Ecto neural progenitor cell (in vitro differentiated cells): ENCODE measurements at places on chromosomes 7 and 10.

GRCh38 chr7:55439627-55440026 is 74.5 kb downstream of the LANCL2 start:
- no peak for DNase-seq

DNA sequence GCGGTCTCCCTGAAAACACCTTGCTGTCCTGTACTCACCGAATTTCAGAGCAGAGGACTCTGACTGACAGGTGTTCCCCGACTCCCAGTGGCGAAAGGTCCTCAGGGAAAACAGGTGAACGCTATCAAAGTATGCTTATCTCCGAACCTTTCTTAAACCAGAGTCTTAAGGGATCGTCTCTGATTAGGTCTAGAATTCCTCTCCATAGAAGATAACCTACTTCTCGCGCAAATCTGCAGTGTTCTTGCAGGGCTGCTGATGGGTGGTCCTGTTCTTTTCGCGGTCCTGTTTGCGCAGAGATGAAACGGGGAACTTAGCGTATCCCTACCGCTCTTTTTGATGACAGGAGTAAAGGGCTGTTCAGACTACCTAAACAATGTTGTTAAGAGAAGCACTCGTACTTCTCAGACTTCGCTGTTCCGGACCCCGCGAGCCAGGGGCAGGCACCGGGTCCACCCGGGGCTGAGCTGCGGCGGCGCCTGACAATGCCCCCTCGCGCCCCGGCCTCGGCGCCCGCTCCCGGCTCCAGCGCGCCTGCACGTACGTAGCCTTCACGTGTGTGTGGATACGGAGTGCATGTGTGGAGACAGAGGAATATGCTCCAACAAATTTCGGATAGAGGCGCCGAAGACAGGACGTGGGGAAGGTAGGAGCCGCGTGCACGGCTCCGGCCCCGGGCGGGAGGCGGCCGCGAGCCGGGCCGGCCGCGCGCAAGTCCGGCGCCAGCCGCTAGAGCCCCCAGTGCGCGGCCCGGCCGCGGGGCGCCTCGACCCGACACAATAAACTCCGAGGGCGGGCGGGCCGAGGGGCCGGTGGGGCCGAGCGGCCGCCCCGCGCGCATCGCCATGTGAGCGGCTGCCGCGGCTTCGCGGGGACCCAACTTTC is 766 bp upstream of the ZMYND11 start:
- DNase-seq: peak; percentile 65

DNA sequence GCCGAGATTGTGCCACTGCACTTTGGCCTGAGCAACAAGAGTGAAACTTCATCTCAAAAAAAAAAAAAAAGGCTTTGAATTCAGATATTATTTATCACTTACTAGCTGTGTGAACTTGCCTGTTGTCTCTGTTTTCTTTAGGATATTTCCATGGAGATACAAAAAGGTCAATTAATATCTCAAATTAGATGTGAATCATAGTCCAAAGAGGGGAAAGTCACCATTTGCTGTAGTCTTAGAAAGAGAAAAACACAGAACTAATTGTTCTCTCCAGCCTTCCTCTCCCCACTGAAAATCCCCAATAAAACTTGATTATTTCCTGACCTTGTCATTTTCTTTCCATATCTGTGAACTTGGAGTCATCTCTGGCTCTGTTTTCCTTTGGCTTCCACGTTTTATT is 21.2 kb downstream of the HEPACAM2 start:
- no peak for DNase-seq

- DNase-seq: no peak
These were observed 97.2 kb downstream of the SLC25A13 start for GRCh38 chr7:96224685-96225084.

DNA sequence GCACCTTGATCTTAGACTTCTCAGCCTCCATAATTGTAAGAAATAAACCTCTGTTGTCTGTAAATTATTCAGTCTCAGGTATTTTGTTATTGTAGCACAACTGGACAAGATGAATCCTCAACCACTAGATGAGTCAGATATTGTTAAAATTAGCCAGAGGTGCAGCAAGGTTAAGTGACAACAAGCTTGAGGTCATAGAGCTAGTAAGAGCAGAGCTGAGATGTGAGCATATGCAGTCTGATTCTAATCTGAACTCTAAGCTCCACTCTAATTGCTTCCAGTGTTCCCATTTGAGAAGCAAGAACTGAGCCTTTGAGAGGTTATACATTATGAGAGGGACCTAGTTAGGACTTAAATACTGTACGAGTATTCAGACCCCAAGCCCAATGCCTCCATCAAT is 93.1 kb downstream of the FZD1 start:
- DNase-seq: no peak

DNA sequence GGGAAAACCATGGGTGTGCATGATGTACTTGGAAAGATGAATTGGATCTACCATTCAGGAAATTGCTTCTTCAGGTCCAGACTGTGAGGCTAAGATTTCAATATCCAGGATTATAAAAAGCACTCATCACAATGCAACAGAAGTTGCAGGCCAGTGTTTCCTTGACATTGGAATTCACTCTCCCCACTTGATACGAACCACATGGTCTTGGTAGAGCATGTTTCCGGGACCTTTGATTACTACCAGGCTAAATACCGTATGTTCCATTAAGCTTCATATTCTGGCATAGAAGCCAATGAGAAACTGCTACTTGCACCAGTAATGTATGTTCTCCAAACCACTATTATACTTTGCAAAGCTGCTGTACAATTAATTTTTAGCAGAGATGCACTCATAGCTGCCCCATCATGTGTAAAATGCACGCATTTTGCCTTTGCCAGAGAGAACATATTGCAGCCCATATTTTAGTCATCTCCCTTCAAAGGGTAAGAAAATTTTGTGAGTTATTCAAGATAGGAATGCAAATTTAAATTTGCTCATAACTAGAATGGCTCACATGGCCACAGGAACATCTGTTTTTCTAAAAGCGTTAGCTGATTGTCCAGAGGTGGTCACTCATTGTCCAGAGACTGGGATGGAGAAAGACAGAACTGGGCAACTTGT is 8.1 kb downstream of the FRMD4A start:
- no peak for DNase-seq

GRCh38 chr7:47942132-47942531 is 6.1 kb downstream of the PKD1L1 start:
- DNase-seq: no peak

DNA sequence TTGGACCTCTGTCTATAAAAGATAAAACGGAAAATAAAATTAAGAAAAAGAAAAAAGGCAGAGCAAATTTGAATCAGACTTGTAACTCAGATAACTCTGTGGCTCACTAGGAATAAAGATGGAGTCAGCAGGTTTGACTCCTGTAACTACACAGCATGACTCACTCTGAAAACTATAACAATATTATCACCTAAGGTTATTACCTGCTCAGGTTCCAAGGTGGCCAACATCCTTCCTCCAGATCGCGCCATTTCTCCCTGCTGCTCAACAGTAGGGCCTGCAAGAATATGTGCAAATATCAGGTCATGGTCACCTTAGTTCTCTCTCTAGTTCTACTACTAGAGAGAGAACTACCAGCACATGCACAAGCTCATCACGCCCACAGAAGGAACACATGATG is 30.0 kb downstream of the ALDH18A1 start:
- no peak for DNase-seq

GRCh38 chr7:18538554-18539250 is 43.2 kb downstream of the HDAC9 start:
- DNase-seq: no peak

- DNase-seq: no peak
These were observed 91.1 kb downstream of the MPP7 start for GRCh38 chr10:28211759-28212158.

GRCh38 chr10:92848037-92848440 is 281 bp upstream of the EXOC6 start:
- no peak for DNase-seq

DNA sequence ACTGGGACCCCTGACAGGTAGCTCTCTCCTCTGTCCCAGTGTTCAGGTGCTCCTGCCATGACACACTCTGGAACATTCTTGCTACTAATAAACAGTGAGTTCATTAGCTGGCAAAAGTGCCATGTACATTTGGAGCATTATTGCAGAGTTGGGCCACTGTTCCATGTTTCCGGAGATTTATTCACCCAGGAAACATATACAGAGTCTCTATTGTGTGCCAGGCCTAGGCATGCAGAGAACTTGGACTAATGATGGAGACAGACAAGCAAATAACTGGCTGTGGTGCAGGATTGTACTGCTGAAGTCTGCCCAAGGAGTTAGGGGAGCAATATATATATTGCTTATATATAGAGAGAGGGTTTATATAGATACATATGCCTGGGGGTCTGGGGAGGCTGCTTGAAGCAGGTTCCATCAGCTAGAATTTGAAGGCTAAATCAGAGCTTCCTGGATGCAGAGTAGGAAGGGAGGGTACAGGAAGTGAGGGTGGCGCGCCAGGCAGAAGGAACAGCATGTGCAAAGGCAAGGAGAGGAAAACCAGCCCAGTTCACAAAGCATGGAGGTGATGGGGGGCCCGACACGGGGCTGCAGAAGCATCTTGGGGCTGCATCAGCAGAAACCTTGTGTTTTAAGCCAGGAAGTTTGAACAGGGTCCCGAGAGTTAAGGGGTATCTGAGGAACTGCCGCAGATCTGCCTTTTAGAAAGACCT is 22.7 kb upstream of the EEPD1 start:
- DNase-seq: no peak

GRCh38 chr7:99451936-99452335 is 13.2 kb downstream of the CPSF4 start:
- DNase-seq: no peak

- no peak for DNase-seq
These were observed 64.5 kb upstream of the GDF10 start for GRCh38 chr10:47235484-47235883.

GRCh38 chr10:118913825-118914224 is 115.7 kb upstream of the NANOS1 start:
- DNase-seq: no peak

- DNase-seq: peak; percentile 57
These were observed 50.4 kb downstream of the CPEB3 start for GRCh38 chr10:92240289-92241157.

DNA sequence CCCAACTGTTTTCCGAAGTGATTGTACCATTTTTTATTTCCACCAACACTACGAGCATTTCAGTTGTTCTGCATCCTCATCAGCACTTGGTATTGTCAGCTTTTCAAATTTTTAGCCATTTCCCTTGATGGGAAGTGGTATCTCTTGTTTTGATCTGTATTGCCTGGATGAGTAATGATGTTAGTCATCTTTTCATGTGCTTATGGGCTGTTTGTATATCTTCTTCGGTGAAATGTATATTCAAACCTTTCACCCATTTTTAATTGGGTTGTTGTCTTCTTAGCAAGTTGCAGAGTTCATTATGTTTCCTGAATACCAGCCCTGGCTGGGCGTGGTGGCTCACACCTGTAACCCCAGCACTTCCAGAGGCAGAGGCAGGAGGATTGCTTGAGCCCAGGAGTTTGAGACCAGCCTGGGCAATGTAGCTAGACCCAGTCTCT is 22.1 kb downstream of the CLIP2 start:
- DNase-seq: no peak

GRCh38 chr7:83798489-83798888 is 149.6 kb upstream of the SEMA3E start:
- no peak for DNase-seq

DNA sequence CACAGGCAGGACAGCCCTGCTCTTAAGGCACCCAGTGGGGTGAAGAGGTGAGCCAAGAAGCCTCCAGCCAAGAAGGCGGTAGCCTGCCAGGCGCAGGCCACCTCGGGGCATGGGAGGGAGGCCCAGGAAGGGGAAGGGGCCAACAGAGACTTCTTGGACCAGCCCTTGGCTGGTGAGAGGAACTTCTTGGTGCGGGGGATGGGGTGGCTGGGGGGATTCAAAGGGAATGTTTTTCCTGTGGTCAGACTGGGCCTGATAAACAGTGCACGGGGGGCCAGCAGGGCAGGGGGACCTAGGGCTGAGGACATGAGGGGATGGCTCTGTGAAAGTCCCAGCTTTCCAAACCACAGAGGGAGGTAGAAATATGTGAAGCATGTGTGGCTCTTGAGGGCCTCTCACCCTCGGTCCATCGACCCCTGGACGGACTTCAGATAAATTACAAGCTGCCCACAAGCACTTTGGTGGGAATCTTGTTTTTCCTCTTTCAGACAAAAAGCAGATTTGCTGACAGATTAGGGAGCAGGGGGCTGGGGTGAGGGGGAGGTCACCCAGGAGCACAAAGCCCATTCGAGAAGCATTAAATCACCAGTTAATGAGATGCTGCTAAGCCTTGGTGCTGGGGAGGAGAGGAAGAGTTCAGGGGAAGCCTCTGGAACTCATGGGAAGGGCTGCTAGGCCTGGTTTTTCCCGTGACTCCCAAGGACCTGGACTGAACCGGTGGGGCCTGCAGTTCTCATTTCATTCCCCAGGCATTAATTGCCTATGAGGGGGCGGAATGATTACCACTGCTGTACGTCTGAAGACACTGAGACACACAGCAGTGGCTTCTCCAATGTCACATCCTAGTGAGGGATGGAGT is 11.3 kb downstream of the CRYGN start:
- peak; percentile 77 for DNase-seq

DNA sequence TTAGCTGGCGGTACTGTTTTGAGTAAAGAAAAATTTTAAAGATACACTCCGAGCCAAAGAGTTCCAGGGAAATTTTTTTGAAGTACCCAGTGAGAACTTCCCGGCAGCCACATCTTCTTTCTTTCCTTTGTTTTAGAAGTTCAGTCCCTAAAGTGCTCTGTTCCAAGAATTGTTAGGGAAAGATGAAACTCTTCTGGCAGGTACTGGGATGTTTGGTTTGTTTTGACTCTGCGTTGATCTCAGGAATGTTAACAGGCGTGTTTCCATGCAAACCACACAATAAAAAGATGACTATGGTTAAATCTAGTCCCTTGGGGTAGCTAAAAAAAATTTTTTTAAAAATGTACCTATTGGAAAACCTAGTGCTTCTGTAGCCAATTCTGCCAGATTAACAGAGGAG is 224.7 kb upstream of the PHYHIPL start:
- DNase-seq: no peak

DNA sequence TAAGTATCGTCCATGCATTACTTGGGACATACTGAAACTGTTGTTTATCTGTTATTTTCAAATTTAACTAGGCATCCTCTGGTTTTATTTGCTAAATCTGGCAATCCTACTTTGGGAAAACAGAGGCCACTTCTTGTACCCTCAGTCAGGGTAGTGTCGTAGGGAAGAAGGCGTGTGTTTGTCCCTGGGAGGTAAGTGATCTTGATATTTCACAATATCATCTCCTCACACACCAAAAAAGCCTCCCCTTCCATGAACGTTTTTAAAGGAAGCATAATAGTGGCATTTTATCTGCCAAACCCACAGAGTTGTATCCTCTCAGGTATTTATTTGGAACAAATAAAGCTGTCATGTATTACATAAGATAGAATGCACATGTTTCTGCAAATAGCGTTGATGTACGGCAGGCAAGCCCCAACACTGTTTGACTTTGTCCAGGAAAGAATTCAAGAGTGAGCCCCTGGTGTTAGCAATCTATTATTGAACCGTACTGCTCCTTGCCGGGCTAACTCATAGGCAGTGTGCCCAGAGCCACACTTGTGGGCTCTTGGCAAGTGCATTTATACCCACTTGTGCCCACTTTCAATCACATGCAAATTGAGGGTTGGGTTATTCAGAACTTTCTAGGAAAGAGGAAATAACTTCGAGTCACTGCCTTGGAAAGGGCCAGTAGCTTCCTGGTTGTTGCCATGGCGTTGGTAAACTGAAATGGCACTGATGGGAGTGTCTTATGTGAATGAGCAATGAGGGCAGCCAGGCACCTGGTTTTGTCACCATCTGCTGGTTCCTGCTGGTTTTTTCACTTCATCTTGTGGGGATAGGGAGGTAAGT is 266.0 kb downstream of the USP6NL start:
- no peak for DNase-seq

GRCh38 chr7:437329-438251 is 82.1 kb downstream of the PDGFA start:
- DNase-seq: no peak
